ENCODE measurements at places on chromosomes 3 and 15.

GRCh38 chr3:9687514-9687913, 16.1 kb upstream of the CPNE9 start:
- DNase-seq = no peak

GRCh38 chr3:194935061-194935460, 249.4 kb downstream of the FAM43A start:
- no peak for DNase-seq

DNA sequence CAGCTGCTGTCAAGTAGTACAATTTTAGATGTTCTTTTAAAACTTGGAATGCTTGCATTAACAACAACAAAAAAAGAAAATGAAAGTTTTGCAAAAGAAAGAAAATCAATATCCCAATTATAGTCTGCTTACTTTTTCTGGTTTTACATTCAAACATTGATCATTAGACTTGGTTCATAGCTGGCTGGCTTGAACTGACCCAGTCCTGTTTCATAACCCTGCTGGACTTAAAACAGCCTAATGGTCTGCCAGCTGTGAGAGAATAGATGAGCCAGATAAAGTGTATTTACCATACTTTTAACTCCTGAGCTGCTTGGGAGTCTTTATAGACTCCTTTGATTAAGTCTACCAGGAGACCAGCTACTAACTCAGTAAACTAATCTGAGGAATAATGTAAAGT, 59.2 kb downstream of the PIAS1 start:
- DNase-seq = no peak

GRCh38 chr3:102230057-102230456, 204.8 kb upstream of the ZPLD1 start:
- no peak for DNase-seq

DNA sequence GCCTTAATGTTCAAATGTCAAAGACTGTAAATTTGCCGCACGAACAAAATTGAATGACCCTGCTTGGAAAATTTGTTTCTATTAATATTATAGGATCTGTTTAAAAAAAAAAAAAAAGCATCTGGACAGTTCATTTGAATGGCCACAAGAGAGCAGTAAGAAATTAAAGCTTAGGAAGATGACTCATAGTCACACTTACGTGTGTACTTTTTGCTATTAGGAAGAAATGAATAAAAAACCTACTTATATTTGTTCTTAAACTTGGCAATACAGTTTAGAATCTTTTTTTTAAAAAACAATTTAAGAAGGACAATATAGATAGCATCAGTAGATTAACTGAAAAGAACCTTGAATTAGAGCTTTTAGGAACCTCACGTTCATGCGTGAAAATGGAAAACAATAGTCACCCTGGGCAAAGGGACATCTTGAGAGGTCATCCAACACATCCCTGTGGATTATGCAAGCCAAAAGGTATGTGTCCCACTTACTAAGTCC, 621.8 kb downstream of the MECOM start:
- DNase-seq = no peak

DNA sequence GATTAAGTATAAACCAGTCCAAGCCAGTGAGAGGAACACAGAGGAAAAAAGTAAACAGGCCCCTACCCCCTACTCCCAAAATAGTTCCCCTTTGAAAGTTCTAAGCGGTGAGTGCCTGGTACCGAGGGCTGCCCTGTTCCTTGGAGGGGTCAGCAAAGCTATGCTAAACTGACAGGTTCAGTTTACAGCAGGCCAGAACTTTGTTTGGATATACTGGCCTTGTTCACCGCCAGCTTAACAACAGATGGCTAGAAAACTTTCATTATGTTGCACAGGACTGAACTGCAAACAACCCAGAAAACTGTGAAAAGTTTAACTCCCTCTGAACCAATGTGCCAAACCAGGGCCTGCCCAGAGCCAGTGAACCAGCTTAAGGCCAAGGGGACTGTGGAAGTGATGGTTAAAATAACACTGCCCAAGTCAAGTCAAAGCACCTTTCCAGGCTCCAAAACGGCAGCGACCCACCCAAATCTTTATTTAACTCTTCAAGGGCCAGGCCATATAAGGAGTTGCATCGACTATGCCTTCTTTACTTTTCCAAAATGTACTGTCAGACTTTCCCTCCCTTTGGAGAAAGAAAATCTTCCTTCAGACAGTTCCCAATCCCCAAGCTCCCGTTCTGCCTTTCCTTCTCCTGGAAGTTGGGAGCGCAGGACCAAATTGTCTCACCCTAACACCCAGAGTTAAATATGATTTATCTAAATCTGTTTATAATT, 448.0 kb downstream of the FOXP1 start:
- no peak for DNase-seq

All from stimulated activated CD4-positive, alpha-beta T cell treated with anti-CD3 and anti-CD28 coated beads, Interleukin-4, amount 100 ng/mL, for 1 hour (primary cell).